CD4-positive, alpha-beta T cell (primary cell): ENCODE measurements at places on chromosomes 5 and 9.

DNA sequence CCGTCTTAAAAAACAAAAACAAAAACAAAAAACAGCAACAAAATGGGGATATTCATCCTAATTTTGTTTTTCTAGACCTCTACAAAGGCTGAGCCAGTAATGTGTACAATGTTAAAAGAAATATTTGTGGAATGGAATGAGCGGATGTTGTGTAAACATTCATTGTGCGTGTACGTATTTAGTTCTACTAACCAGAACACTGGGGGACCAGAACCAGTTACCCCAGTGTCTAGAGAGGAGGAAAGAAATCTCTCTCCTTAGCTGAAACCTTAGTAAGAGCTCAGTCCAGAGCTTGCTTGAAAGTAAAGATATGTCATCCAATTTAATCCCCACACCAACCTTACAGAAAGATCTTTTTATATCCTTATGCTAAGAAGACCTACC lies 106.7 kb upstream of the CPEB4 start:
- DNase-seq: no peak

DNA sequence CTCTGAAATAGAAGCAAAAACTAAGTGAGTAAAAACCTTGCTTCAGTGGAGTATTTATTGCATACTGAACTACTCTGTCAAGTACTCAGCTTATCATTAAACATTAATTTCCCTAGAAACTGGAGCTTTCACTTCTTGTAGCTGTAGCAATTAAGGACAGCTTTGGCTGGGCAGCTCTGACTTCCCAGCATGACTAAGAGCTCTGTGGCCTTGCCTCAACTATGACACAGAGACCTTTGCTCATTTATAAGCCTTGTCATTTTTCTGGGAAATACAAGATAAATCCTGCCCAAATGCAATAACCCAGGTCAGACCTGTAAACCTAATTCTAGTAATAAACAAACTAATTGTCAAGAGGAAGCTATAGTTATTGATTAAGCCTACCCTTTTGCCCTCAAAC lies 65.4 kb upstream of the STK32A start:
- no peak for DNase-seq

DNA sequence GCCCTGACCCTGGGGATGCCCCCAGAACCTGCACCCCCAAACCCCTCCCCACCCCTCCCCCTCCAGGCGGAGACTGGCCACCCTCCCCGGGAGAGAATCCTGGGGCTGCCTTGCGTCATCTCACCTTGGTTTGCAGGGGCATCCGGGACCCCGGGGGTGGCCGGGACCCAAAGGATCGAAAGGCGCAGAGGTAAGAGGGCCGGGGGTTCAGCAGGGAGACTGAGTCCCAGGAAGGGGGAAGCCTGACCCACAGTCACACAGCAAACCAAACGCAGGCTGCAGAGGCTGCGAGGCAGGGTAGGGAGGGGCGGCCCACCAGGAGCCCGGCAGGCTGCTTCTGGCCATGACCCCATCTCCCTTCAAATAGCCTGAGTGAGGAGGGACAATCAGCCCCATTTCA lies 33.8 kb upstream of the ORM1 start:
- no peak for DNase-seq

- no peak for DNase-seq
These were observed 33.2 kb downstream of the TARS1 start for GRCh38 chr5:33474004-33474403.

DNA sequence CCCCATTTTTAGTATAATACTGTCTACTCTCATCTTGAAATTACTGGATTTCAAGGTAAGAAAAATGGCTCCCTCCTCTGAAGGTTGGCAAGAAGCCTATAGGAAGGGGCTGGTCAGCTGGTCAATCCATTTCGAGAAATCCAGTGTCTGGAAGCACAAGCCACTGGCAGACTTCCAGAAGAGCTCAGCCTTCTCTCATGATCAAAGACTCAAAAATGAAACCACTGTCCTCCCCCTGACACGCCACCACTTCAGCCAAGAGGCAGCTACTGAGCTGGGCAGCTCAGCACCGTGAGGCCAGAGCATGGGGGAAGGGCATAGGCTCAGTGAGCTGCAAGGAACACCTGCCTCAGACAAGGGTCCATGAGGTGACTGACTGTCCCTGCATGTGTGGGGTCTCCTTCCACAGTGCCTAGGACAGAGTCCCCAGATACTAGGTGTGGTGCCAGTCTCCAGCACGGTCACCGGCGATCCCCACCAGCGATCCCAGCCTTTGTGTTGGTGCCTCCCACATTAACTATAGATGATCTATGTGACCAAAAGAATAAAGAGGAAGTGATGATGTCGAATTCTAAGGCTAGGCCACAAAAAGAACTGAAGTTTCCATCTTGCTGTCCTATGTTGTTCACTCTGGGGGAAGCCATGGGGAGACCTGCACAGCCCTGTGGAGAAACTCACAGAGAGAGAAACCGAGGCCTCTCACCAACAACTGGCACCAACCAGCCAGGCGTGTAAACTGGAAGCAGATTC lies 100.1 kb upstream of the LRRTM2 start:
- no peak for DNase-seq
